ENCODE measurements at places on chromosomes 4 and X. TPM values are rescaled to one million over a fixed set of nuclear protein-coding genes. Genes with fewer than 3 reads are reported as not detected.

DNA sequence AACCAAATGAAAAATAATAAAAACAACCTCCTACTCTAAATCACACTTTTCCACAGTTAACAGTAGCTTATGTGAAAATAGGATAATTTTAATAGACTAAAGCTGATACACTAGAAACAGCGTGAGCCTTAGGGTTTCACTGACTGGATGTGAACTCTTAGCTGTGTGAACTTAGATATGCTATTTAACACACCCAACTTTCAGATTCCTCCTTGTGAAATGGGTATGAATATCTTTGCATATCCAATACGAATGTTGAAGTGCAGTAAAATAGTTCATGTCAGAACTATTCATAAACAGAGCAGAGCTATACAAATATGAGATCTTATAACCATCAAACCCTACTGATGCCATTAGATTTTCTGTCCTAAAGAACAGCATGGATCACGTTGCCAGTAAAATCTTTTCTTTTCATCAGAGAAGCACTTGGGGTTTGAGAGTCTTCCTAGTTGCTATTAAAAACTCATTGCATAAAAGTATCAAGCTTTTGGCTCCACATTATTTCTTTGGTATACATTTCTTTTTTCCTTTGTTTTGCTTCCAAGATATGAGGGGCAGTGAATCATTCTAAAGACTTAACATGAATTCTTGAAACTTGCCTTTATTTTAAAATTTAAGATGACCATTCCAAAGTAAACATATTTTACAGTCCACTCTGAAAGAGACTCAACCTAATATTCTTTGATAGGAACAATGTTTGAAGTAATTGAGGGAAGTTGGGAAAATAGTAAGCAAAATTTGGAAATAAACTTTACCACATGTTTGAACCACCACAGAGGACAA lies 102.4 kb downstream of the CPE start:
- DNase-seq, result no peak

- no peak for DNase-seq
Observed at GRCh38 chrX:42714981-42715700, 62.8 kb downstream of the PPP1R2C start.

DNA sequence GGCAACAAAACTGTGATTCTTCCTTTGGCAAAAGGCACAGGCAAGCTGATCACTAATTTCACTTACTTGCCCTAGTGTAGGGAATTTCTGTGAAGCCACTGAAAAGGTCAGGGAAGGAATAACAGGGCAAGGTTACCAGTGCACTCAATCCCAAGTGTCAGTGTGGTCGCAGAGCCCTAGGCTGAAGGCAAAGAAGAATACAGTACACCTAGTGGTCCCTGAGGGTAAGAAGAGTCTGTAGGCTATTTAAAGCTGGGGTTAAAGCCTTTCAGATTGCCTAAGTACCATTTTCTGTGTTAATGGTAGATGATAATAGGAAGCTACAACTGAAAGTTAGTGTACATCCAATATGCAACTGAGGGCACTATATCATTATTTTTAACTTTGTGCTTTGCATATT lies 173.6 kb upstream of the NRK start:
- no peak for DNase-seq

- DNase-seq, result no peak
Observed at GRCh38 chr4:114729068-114729738, 130.6 kb downstream of the UGT8 start.

DNA sequence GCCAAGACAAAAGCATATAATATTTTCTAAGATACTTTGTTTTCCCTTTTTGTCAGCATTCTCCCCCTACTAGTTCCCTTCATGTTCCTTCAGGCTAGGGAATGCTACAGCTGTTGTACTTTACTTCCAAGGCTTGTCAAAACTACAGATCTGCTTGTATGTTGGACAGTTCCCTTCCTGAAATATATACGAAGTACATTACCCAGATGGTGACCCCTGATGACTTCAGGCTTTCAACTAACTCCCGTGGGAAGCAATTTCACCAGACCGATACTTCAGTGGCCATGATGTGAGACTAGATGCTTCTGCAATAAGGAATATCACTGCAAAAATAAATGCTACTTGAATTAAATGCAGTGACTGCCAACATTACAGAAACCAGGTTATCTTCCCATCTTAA lies 332.8 kb downstream of the SH2D1A start:
- no peak for DNase-seq

- no peak for DNase-seq
Observed at GRCh38 chr4:165982934-165983333, 109.9 kb downstream of the TLL1 start.

GRCh38 chr4:100366213-100366612 lies 151.6 kb downstream of the EMCN start:
- no peak for DNase-seq

DNA sequence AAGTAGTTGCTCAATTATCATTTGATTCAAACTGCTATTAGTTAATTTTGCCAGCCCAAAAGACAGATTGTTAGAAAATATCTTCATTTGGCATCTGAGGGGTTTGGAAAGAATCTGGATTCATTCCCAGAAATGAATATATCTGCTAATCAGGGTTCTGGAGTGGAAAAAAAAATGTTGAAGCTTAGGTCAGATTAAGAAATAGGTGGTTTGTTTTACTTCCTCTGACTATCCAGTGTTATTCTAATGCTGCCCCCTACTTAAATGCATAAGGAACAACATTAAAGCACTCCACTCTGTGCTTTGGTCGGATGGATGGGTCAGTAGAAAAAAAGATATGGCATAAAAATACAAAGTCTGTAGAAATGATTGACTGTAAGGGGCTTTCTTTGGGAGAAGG lies 89.0 kb downstream of the LUZP4 start:
- no peak for DNase-seq

DNA sequence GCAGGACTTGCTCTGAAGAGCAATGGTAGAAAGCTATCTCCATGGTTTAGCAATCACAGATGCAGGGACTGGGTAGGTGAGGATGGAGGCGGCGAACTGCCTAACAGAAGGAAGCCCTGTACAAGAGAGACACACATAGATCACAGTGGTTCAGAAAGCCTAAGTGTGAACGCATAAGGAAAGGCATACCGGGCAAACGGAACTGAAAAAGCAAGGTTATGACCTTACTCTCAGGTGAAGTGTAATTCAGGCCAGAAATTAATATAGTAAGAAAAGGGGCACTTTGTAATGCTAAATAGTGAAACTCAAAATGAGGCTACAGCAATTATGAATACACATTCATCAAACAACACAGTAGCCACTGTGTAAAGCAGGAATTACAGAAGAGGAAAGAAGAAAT lies 126.6 kb downstream of the PALLD start:
- DNase-seq, result no peak

DNA sequence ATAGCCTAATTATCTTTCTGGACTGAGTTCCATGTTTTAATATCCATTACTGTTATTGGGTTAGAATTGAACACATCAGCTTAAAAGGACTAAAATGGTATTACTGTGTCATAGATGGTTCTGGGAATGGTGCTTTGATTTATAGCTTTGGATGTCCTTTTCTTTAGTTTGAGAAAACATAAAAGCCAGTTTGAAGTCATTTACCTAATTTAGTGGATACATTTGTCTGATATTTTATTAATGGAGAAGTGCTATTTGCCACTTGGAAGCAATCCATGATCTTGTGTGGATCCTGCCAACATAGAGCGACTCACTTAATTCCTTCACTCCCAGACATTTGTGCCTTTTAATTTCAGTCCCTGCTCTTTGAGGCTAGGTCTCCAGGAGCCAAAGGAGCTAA lies 212.4 kb upstream of the PACRGL start:
- DNase-seq, result no peak

DNA sequence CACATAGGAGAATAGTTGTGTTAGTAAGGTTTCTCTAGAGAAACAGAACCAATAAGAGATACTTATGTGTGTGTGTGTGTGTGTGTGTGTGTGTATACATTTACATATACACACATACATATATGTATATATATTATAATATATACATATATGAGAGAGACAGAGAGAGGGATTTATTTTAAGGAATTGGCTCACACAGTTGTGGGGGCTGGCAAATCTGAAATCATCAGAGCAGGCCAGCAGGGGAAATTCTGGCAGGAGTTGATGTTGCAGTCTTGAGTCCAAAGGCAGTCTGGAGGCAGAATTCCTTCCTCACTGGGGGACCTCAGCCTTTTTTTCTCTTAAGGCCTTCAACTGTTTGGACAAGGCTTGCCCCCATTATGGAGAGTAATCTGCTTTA lies 38.6 kb upstream of the NHS start:
- DNase-seq, result no peak

NKX6-1 gene
- total RNA-seq, result not detected

NXF2 gene
- total RNA-seq, result not detected
